ENCODE measurements at places on chromosomes 1 and 21. TPM values are rescaled to one million over a fixed set of nuclear protein-coding genes. Genes with fewer than 3 reads are reported as not detected.

GRCh38 chr1:169931795-169932231, 38.1 kb upstream of the SCYL3 start:
- no peak for DNase-seq

KCNT2 gene
- 1.2 TPM for total RNA-seq

BACE2 gene
- 21.3 TPM for total RNA-seq

- DNase-seq, result no peak
Measured at GRCh38 chr21:36477001-36477400, 2.9 kb downstream of the CLDN14 start.

- no peak for DNase-seq
Measured at GRCh38 chr1:88140325-88140724, 543.7 kb upstream of the PKN2 start.

- no peak for DNase-seq
Measured at GRCh38 chr1:84254703-84255238, 46.7 kb upstream of the SAMD13 start.
